Left colon (tissue), 2 donors: ENCODE measurements at places on chromosomes 2 and 18. TPM values are rescaled to one million over a fixed set of nuclear protein-coding genes. Genes with fewer than 3 reads are reported as not detected.

DNA sequence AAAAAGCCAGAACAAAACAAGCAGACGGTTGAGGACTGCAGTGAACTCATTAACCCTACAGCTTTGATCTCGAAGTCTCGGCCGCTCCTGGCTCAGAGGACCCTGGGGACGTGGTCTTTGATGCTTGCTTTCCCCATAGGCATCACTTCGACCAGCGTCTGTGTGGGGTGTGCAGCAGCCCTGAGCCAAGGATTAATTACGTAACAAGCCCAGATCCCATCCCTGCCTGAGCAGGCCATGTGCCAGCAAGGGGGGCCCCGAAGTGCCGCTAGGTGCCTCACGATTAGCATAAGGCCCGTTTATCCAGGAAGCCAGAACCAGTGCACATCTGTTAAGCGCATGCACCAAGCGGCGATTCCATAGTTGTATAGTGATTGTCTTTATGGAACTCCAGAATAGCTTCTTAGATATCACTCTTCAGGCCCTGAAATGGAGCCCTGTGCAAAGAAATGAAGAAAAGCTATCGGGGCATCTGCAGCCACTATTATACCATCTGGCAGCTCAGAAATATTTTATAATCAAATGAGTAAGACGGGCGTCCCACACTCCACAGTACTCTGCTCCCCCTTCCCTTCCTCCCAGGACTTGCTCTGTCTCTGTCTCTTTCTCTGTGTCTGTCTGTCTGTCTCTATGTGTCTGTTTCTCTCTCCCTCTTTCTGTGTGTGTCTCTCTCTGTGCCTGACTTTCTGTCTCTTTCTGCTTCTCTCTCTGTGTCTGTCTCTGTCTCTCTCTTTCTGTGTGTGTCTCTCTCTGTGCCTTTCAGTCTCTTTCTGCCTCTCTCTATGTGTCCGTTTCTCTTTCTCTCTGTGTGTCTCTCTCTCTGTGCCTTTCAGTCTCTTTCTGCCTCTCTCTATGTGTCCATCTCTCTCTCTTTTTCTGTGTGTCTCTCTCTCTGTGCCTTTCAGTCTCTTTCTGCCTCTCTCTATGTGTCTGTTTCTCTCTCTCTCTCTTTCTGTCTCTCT, 41.7 kb downstream of the HPCAL1 start:
- no peak for DNase-seq

Gene REG3A
- 3.7 TPM for total RNA-seq

- no peak for DNase-seq
These were observed 256.0 kb downstream of the DCDC2C start for GRCh38 chr2:3959372-3959771.

- no peak for DNase-seq
These were observed 268.2 kb downstream of the NRXN1 start for GRCh38 chr2:50763776-50764175.

DNA sequence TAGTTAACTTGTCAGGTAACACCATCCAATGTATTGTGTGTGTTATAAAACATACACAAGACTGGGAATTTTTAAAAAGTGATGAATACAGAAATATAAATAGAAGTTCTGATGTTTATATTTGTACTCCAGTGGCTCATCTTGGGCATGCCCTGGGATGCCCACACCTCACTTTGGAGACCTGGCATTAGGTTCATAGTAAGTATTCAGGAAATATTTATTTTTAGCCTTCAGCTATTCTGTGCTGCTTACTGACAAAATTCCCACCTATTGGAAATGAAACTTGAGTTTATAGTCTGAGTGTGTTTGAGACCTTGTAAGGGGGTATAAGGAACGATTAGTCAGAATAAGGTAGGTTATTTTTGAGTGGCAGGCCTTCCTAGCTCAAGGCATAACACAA, 67.5 kb downstream of the MYO1B start:
- no peak for DNase-seq

GRCh38 chr2:198930170-198930569, 527.6 kb downstream of the SATB2 start:
- DNase-seq, result no peak

GRCh38 chr2:235551965-235552364, 58.1 kb downstream of the AGAP1 start:
- peak; percentile 75 for DNase-seq

- DNase-seq, result no peak
These were observed 159.5 kb upstream of the NDUFV2 start for GRCh38 chr18:8942909-8943545.

DNA sequence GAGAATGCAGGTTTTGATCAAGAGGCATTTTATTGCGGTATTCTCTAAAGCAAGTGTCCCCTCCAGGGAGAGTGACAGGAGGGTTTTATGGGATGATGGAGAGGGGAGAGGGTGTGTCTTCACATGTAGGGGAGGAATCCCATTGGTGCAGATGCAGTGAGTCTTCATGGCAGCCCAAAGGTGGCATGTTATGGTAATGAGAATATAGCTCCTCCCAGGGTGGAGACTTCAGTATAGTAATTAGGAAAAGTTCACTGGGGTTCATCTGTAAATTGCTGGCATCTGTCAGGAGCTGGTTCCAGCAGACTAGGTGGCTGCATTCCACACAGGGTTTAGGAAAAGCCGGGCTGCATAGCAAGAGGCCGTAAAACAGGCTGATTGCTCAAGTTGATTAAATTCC, 230.7 kb upstream of the CCDC68 start:
- no peak for DNase-seq

Gene DHRS9
- 202 TPM for total RNA-seq

GRCh38 chr18:44856157-44856556, 175.5 kb downstream of the SETBP1 start:
- DNase-seq, result no peak

DNA sequence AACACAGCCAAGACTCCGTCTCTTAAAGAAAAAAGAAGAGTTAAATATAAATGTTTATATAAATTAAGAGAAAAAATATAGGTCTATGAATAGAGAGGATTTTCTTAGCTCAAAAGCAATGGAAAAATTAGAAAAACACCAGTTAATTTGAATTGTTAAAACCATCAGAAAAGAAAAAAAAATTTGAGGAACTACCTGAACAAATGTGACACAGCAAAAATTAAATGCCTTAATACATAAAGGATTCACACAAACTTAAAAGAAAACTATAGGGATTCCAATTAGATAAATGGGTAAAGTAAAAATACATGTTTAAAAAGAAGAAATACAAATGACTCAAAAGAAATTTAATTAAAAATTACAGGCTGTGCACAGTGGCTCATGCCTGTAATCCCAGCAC, 147.9 kb upstream of the DNMT3A start:
- no peak for DNase-seq

DNA sequence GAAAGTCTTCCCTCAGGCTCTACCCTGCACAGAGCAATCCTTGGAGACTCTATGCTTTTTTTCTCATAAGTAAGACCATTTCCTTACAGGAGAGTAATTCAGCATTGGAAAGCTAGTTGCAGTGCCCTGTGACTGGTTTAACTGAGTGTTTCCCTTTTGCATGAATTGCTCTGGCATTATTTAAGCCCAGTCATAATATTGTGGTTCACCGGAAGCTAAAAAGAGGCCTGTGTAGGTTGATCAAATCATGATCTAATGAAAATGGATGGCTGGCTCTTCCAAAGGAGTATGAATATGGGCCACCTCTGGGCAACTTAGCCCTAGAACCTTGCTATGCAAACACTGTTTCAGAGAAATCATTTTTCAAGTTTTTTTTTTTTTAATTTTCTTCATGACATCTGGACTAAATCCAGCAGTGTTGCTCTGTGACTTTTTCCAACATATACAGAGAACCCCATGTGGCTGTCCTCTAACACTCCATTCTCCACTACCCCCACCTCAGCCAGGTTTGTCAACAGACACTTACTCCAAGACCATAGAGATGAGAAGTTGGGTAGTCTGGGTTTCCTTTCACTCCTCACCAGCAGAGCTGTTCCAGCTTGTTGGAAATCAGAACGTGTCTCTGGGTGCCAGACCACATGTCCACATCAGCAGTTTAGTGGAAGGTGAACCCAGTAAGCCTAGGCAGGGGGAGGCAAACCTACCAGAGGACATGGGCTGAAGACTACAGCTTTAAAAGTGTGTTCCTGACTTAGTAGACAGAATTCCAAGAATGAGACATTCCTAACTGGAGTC, 175.2 kb upstream of the SLC14A2 start:
- DNase-seq, result no peak

DNA sequence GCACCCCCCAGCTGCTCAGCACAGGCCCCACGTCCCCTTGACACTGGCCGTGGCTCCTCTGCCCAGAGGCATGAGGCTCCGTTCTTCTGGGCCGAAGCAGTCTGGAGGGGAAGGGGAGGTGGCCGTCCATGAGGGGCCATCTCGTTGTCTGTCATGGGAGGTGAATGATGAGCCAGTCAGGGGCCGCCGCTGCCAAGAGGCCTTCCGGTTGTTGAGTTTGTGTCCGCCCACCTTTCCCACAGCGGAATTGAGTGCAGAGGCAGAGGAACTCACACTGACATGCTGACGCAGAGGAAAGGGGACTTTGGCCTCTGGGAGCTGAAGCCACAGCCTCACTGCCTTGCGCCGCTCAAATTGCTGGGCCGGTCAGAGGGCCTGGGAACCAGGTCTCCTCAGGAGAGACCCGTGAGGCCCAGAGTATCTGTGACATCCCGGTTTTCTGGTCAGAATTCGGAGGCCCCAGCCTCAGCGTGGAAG, 268.4 kb downstream of the ATAD2B start:
- peak; percentile 9 for DNase-seq

GRCh38 chr18:23825978-23826405, 136.7 kb downstream of the LAMA3 start:
- peak; percentile 61 for DNase-seq

DNA sequence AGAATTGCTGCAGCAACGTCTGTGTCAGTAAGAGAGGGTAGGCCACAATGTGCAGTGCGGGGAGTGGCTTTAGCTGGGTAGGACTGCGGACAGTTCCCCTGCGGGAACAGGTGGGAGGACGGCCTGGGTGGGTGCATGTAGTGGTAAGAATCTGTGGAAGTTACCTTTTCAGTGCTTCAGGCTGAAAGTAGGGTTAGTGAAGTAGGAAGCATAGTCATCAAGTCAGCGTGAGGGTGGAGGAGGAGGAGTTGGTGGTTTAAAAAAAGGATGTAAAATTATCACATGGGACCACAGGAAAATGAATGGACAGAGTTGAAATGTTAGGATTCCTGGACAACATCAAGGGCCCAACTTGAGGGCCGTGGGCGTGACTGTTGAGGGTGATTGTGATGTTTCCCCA, 13.2 kb downstream of the CEP192 start:
- DNase-seq, result no peak

- no peak for DNase-seq
These were observed 109.5 kb upstream of the ITGB6 start for GRCh38 chr2:160309585-160309984.

DNA sequence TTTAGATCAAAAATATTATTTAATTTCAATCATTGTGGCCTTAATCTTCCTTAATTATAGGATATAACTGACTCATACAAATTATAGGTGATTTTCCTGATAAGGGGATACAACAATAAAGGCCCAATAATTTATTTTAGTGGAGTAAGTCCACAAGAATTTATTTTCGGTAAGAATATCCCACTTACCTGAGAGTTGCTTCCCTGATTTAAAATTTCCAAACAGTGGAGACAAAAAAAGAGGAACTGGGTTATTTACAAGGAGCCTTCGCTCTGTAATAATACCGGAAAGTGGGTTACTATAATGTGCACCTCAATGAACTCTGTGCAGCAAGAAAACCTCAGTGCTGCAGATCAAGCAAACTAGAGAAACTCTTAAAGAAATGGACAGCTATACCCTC, 42.2 kb downstream of the FEZ2 start:
- DNase-seq, result no peak

- no peak for DNase-seq
These were observed 10.6 kb upstream of the FAM117B start for GRCh38 chr2:202624133-202624532.

Gene PLGLB1
- total RNA-seq, result 1.6 TPM

DNA sequence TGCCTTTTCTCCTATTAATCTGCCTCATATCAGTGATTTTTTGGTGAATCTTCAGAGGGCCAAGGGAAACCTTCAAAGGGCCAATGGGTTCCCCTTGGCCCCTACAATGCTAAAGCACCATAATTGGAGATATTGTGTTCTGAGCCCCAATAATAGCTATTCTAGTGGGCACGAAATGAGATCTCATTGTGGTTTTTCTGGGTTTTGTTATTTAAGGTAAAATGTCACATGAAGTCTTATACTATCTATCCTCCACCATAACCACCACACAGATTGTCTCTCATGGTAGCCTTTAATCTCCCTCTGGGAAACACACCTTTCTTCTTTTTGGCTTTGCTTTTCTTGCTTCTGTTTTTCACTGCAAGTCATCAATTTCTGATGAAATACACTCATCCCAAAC, 152.8 kb downstream of the B3GNT2 start:
- DNase-seq, result no peak
